ENCODE measurements at places on chromosomes 4 and X.

DNA sequence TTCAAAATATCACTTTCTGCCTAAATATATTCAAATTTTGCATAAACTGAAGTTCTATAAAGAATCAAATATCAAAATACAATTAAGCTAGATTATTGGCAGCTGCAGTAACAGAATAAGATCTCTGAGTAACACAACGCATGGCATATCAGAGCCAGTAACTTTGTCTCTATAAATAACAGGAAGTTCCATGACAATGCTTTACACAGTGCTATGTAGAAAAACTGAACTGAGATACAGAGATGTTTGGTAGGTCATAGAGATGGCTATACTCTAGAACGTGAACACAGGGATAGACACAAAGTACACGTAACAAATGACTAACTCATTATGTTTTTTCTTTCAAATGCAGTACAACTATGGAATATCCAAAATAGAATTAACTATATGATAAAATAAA, 18.2 kb downstream of the UBE2D3 start:
- DNase-seq, result no peak

DNA sequence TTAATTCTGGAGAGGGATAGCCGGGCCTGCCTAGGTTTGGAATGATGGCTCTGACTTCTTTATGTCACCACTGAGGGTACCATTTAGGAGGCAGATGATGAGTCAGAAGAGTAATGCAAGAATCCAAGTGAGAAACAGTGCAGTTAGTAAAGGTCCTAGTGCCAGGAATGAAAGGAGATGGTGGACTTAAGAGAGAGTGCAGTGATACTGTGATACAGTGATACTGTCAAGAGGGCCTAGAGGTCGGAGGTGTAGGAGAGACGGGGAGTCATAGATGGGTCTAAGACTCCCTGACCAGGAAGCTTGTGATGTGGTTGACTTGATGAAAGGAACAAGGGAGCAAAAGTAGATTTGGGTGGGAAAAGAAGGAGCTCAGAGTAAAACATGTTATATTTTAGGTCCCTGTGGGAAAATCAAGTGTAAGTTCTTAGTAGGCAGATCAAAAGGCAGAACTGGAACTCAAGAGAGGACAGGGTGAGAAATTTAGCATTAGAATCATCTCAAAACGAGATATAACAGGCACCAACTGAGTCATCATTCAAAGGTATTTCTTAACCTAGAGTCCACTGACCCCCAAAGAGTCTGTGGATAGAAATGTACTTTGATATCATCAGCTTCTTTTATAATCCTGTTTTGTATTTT, 85.0 kb downstream of the NFKB1 start:
- DNase-seq, result no peak

DNA sequence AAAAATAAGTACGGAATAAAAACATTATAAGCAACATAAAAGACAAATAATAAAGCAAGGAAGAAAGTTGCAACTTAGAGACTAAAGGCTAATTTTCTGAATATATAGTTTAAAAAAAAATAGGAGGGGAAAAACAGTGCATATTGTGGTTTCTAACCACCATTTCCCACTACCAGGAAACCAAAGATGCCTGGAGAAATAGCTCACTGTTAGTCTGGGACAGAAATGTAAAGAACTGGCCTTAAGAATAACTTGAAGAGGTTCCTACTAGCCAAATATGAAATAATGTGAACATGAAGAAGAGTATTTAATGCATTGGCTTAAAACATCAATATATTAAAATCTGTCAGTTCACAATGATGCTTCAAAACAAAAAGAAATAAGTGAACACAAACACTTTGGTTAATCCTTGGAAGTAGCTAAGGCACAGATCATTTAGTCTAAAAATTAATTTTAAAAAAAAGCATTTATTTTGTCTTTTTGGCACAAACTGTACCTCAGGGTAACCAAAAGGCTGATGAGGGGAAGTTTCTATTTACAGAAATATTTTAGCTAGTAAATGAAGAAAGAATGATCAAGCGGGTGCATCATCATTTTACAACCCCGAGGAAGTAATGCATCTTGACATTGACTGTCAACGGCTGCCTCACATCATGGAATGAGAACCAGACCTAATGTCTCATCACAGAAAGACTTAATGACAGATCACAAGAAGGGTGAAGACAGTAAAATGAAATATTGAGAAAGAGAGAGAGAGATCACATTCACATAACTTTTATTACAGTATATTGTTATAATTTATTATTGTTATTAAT, 297.2 kb upstream of the LDB2 start:
- no peak for DNase-seq

GRCh38 chr4:97139791-97140190, 1003.5 kb downstream of the STPG2 start:
- DNase-seq, result no peak

GRCh38 chr4:94434505-94434904, 17.2 kb upstream of the PDLIM5 start:
- DNase-seq, result no peak

DNA sequence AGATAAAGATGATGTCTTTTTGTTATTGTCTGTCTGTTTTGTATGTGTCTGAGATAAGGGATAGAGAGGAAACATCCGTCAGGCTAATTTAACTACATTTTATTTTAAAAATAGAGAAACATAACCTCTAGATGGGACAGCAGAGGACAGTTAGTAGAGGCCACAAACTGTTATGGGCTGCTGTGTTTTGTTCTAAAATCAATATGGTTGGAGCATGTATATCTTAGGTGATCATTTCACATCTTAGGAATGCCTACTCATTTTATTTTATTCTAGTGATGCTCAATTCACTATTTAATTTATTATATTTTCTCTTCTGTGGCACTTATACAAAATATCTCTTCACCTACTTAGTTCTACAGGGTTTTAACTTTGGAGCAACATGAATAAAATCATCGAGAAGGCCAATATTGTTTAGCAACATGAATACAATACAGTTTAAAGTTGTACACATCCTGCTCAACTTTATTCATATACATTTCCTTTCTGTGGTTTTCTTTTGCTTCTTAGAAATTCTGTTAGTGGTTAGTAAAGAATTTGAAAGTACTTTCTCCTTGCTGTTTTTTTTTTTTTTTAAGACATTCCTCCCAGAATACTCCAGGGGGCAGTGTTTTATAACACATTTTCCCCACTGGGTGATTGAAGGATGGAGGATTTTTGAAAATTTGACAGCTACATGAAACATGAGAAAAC, 392.9 kb downstream of the UNC5C start:
- peak; percentile 62 for DNase-seq

GRCh38 chrX:38612281-38612680, 50.9 kb downstream of the TSPAN7 start:
- no peak for DNase-seq

DNA sequence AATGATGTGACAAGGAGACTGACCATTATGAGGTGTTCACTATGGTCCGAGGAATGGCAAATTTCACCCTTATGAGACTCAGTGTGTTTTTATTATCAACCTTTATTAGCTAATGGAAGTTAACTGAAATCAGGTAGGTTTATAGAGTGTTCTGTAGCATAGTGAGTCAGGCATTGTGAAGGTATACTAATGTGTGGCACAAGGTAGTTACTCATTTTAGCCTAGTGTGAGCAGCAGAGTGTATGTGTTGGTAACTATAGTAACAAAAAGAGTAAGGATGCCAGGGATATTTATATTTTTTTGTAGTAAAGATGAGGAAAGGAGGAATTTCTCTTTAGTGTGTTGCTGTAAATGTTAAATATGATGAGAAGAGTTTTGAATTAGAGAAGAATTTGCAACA, 12.0 kb downstream of the PDLIM5 start:
- DNase-seq, result no peak

DNA sequence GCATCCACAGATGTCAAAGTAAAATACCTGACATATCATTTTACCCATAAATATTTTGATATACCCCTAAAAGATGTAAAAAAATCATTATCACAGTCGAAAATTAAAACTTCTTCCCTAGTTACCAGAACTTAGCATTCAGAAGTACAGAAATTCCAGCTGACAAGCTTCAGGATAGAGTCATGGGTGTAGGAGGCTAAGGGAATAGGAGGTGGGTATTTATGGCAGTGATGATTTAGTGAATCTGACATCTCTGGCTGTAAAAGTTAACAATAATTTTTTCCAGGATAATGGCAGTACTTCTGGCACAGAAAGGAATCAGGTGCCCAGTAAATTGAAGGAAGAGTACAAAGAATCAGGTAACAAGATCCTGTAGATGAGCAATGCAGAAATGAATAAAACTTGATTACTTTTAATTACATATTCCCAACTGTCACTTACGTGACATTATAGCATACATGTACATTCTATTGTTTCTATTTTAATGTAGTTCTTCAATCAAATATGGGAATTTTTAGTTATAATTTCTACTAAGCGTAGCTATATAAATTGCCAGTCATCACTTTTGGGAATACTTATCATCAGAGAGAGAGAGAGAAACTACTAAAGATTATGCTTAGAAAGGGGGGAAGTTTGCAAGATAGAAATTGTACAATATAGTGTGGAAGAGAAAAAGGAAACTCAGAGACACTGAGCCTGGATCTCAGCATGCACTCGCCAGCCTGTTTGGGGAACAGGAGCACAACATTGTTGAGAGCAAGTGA, 143.4 kb downstream of the TMEM144 start:
- DNase-seq, result no peak

GRCh38 chr4:40675166-40675565, 45.5 kb upstream of the RBM47 start:
- DNase-seq, result no peak

DNA sequence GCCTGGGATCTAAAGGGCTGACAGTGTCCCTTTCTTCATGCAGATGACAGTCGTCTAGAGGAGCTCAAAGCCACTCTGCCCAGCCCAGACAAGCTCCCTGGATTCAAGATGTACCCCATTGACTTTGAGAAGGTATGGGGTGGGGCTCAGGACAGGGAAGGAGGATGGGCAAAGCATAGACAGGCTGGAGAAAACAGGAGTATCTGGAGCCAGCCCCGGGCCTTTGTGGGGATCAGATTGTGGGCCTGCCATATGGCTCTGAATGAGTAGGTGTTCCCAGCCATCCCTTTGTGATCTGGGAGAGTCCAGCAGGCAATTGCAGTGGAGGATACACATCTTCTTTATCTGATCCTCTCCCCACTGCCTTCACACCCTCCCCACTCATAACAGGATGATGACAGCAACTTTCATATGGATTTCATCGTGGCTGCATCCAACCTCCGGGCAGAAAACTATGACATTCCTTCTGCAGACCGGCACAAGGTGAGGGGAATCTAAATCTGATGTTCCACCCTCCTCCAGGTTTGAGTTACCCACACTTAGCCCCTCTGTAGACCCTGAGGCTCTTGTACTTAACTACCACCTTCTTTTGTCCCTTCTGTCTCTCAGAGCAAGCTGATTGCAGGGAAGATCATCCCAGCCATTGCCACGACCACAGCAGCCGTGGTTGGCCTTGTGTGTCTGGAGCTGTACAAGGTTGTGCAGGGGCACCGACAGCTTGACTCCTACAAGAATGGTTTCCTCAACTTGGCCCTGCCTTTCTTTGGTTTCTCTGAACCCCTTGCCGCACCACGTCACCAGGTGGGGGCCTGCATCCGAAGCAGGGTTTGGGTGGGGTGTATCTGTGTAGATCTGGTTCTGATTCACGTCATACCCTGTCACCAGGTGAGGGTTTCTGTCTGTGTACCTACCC, 5.8 kb upstream of the CDK16 start:
- no peak for DNase-seq

DNA sequence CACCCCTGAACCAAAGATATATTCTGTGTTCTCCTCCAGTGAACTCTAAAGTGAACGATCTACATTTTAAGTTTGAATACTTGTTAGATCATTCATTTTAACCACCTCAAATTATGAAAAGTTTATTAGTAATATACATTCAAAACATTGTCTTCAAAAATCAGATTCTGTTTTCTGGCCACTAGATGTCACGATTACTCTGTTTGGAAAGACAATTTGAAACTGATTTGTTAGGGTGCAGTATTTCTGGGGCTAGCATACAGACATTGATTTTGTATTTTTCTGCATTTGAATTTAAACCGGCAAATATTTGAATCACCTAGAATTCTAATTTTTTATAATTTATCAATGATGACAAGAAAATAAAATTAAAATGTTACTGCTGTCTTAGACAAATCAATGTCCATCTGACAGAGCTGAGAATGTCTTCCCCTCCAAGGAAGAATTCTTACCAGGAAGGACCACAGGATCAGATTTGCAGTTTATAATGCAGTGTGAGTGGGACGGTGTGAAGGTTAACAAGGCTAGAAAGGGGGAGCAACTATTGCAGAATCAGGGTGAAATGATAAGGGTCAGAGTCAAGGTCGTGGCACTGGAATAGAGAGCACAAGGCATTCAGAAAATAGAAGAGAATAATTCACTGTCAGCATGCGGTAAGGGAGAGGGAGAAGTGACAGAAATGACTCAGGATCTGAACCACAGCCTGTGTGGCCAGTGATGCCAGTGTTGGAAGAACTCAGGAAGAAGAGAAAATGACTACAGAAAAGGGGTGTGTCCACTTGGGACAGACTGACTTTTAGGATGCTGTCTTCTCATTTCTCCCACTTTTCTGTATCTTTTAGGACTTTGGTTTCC, 91.6 kb downstream of the ANXA10 start:
- peak; percentile 36 for DNase-seq

GRCh38 chr4:98691588-98691987, 33.2 kb upstream of the TSPAN5 start:
- DNase-seq, result no peak

GRCh38 chrX:150100261-150100660, 162.0 kb upstream of the EOLA2 start:
- DNase-seq, result no peak

GRCh38 chr4:14284578-14284977, 657.1 kb upstream of the BOD1L1 start:
- no peak for DNase-seq

GRCh38 chr4:35820003-35820402, 424.3 kb downstream of the ARAP2 start:
- no peak for DNase-seq

DNA sequence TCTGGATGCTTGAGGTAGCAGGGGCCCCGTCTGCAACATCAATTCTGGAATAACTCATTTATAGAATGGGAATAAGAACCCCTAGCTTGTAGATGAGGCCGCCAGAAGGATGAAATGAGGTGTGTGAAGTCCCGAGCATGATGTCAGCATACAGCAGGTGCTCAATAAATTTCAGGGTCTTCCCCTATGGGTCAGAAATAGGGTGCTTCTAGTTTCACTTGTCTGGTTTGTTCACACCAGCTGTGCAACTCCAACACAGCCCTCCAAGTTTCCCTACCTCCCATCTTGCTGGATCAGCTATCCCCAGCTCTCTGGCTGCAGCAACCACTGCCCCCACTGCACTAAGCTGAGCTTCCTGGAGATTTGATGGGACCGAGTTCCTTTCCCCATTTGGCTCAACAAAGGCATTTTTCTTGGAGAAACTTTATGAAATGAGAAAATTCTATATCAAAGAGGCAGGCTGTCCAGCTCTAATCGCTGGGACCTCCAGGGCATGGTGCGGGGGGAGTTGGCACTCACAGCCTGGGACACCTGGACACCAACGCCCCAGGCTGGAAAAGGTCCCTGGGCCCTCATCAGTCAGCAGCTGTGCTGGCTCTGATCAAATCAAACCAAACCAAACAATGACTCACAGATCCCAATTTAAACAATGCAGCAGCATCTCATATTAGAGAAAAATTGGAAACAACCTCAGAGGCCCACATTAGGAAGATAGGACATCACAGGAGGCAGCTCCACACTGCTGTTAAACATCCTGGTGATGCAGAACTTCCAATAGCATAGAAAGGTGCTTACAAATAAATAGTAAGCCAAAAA, 13.3 kb downstream of the SLC2A9 start:
- DNase-seq, result no peak

Data from CD4-positive, alpha-beta T cell treated with Interleukin-4 for 1 hour (primary cell).